Aortic smooth muscle cell (primary cell): ENCODE measurements at places on chromosomes 13 and 19. TPM values are rescaled to one million over a fixed set of nuclear protein-coding genes. Genes with fewer than 3 reads are reported as not detected.

Gene KLK1
- total RNA-seq, result not detected in 2 replicates

Gene PSG1
- total RNA-seq, result 0.12 TPM in 1 of 2 replicates, not detected in the other

Gene DIRAS1
- 0.66 and 2.9 TPM in 2 replicates for total RNA-seq

Gene NECTIN2
- total RNA-seq, result 51.3 and 58.1 TPM in 2 replicates

Gene NLRP11
- not detected in 2 replicates for total RNA-seq

Gene NOVA2
- total RNA-seq, result 0.12 and 0.13 TPM in 2 replicates

Gene ZIC2
- not detected in 2 replicates for total RNA-seq

Gene NRTN
- total RNA-seq, result not detected in 2 replicates

Gene SRRM5
- 0.06 TPM in 1 of 2 replicates, not detected in the other for total RNA-seq

Gene IRF3
- total RNA-seq, result 61.1 and 65.4 TPM in 2 replicates

Gene MADCAM1
- 0.06 TPM in 1 of 2 replicates, not detected in the other for total RNA-seq

Gene STOML3
- not detected in 2 replicates for total RNA-seq

Gene COX6B2
- total RNA-seq, result not detected in 2 replicates

Gene CHAF1A
- 9.1 and 19.2 TPM in 2 replicates for total RNA-seq

Gene NEK5
- 0.13 and 0.25 TPM in 2 replicates for total RNA-seq

Gene OLFM4
- 0.19 and 0.26 TPM in 2 replicates for total RNA-seq

Gene FLT3
- total RNA-seq, result not detected in 2 replicates

Gene TRAPPC6A
- total RNA-seq, result 6.5 and 7.5 TPM in 2 replicates

Gene OR10H1
- total RNA-seq, result not detected in 2 replicates

Gene ZNF546
- 5.6 and 5.9 TPM in 2 replicates for total RNA-seq

Gene SMIM24
- not detected in 2 replicates for total RNA-seq

Gene DNAAF3
- total RNA-seq, result 0.40 and 0.44 TPM in 2 replicates

Gene TUBB4A
- total RNA-seq, result not detected in 2 replicates

Gene ZNF724
- 2.9 and 7.3 TPM in 2 replicates for total RNA-seq

Gene CEACAM1
- under 0.01 and 0.31 TPM in 2 replicates for total RNA-seq

Gene KLK3
- total RNA-seq, result not detected in 2 replicates

Gene TNFRSF19
- total RNA-seq, result 2.5 and 5.5 TPM in 2 replicates

Gene ABHD8
- 8.6 and 8.8 TPM in 2 replicates for total RNA-seq

Gene ZNF415
- total RNA-seq, result 12.7 and 12.9 TPM in 2 replicates

Gene PEAK3
- total RNA-seq, result not detected in 2 replicates

Gene NLRP7
- total RNA-seq, result not detected in 2 replicates

Gene TEKTIP1
- total RNA-seq, result not detected in 2 replicates

Gene OR7C1
- total RNA-seq, result not detected in 2 replicates

Gene UNC13A
- total RNA-seq, result 10.2 and 11.1 TPM in 2 replicates

Gene SHC2
- total RNA-seq, result 0.13 TPM in 1 of 2 replicates, not detected in the other

Gene RASGRP4
- total RNA-seq, result not detected in 2 replicates

Gene ZNF626
- 9.5 and 12.4 TPM in 2 replicates for total RNA-seq

Gene ZIM2
- total RNA-seq, result 0.26 TPM in 1 of 2 replicates, not detected in the other

Gene PABPC3
- total RNA-seq, result 0.12 and 0.13 TPM in 2 replicates

Gene ZNF320
- 7.7 and 9.7 TPM in 2 replicates for total RNA-seq

Gene APOC4
- not detected in 2 replicates for total RNA-seq

Gene MPHOSPH8
- 19.8 and 20.1 TPM in 2 replicates for total RNA-seq

Gene BCAM
- total RNA-seq, result 7.3 and 30.0 TPM in 2 replicates

Gene CGB8
- not detected in 2 replicates for total RNA-seq

Gene SULT2A1
- not detected in 2 replicates for total RNA-seq

Gene CLDN10
- total RNA-seq, result not detected in 2 replicates

Gene SLAIN1
- total RNA-seq, result 2.7 and 13.2 TPM in 2 replicates

Gene YIPF2
- 116 and 130 TPM in 2 replicates for total RNA-seq

Gene VSTM2B
- not detected in 2 replicates for total RNA-seq

Gene SPACA4
- not detected in 2 replicates for total RNA-seq

Gene IGFL2
- not detected in 2 replicates for total RNA-seq

Gene FGF14
- 0.13 and 0.25 TPM in 2 replicates for total RNA-seq

Gene NKPD1
- 0.06 and 0.26 TPM in 2 replicates for total RNA-seq

Gene INSR
- 16.2 and 19.9 TPM in 2 replicates for total RNA-seq

Gene ZNF549
- 5.8 and 6.2 TPM in 2 replicates for total RNA-seq

Gene PTH2
- not detected in 2 replicates for total RNA-seq

Gene ZNF730
- 0.93 and 1.3 TPM in 2 replicates for total RNA-seq

Gene AZU1
- not detected in 2 replicates for total RNA-seq
